ENCODE measurements at places on chromosomes 2 and 18.
A peak's percentile ranks its signal among the peaks of the same experiment; 100 is the strongest.

DNA sequence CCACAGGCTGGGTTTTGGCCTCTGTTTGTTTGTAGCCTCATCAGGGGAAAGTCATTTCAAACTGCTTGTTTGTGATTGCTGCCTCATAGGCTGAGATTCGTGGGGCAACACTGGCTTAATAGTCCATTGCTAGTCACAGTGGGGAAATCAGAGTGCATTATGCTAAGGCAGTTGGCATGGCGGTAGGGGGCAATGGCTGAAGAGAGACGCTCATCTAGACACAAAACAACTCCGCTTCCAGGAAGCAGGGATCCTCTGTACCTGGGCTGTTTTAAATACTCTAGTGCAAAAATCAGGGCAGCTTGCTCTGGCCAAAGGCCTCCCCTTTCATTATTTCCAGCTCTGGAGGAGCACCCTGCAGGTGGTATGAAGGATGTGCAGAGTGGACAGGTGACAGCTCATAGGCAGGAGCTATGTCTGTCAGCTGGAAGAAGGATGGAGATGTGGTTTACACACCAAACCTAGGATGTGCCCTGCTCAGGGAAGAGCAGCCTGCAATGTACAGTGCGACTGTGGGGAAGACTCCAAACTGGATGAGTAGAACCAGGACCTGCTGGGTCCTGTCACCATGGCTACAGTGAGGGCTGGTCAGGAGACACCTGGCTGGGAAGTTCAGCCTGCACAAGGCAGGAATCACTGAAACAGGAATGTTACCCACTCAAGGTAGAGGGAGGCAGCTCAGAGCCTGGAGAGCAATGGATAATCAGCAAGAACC, 234.3 kb downstream of the CLIP4 start:
- no peak for DNase-seq

- DNase-seq: no peak
These were observed 42.8 kb downstream of the STK25 start for GRCh38 chr2:241465543-241465942.

- no peak for DNase-seq
These were observed 119.2 kb upstream of the FHL2 start for GRCh38 chr2:105517814-105518705.

DNA sequence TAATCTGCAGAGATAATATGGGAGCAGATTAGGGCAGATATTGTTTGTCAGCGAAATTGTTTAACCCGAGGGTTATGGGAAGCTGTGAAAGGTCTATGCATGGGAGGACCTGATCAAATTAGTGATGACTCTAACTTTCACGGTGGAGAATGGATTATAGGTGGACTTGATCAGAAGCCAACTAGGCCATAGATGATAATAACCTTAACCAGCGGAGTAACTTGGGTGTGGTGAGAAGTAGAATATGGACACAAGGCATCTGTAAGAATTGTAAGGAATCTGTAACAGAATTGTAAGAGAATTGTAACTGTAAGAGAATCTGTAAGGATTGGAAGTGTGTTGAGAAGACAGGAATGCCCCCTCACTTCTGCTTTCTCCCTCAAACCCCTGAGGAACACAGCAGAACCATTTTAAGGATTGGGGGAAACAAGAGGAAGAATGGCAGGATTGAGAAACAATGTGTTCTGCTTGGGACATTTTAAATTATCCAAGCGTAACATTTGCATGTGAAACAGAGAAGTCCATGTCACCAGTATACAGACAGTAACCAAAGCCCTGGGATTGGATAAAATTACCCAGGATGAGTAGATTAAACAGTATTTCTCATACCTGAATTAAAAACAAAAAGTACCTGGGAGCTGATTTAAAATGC, 14.9 kb upstream of the SLC39A10 start:
- DNase-seq: no peak

- DNase-seq: peak; percentile 47
These were observed 5.4 kb downstream of the TGFBRAP1 start for GRCh38 chr2:105324101-105324500.

DNA sequence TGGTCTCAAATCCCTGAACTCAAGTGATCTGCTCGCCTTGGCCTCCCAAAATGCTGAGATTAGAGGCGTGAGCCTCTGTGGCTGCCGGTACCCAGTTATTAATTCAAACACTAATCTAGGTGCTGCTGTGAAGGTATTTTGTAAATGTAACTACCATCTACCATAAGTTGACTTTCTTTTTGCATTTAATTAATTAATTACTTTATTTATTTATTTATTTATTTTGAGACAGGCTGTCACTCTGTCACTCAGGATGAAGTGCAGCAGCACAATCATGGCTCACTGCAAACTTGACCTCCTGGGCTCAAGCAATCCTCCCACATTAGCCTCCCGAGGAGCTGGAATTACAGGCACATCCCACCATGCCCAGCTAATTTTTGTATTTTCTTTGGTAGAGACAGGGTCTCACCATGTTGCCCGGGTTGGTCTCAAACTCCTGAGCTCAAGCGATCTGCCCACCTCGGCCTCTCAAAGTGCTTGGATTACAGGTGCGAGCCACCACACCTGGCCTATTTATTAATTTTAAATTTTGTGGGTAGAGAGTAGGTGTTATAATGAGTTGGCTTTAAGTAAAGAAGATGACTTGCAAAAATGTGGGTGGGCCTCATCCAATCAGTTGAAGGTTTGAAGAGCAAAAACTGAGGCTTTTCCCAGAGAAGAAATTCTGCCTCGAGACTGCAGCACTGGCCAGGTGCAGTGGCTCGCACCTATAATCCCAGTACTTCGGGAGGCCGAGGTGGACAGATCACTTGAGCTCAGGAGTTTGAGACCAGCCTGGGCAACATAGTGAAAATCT, 17.3 kb upstream of the NMUR1 start:
- no peak for DNase-seq

DNA sequence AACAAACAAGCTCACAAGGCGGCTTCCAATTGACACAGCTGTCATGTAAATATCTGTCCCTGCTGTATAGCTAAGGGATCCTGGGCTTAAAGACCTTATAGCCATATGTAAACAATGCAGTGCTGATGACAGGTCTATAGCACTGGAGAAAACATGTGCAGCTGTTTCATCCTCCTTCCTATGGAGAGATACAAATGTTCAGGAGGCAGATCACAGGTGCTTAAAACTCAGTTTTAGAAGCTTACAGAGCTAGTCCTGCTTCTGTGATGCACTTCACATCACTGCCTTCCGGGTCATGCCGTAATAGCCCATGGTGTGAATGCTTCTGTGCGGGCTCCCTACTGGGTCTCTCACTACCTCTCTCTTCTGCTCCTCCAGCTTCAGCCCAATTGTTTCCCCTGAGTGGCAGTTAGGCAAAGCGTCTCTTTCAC, 262.4 kb upstream of the CHST9 start:
- DNase-seq: no peak

GRCh38 chr2:29296585-29296984, 181.4 kb downstream of the CLIP4 start:
- DNase-seq: no peak

DNA sequence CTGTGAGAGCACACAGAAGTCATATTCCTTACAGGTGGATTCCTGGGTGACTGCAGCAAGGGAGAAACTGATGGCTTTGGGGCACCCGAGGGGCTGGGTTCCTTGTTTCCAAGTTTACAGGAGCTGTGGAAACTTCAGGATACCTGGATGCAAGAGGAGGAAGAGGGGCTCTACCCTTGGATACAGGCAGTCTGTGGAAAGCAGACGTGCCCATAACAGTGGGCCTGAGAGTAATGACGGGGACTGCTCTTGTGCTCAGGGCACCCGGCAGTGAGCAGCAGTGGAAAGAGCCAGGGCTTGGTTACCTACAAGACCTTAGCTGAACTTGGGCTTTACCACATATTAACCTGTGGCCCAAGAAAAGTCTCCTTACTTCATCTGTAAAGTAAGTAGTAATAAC, 102.2 kb upstream of the TGFA start:
- DNase-seq: no peak

DNA sequence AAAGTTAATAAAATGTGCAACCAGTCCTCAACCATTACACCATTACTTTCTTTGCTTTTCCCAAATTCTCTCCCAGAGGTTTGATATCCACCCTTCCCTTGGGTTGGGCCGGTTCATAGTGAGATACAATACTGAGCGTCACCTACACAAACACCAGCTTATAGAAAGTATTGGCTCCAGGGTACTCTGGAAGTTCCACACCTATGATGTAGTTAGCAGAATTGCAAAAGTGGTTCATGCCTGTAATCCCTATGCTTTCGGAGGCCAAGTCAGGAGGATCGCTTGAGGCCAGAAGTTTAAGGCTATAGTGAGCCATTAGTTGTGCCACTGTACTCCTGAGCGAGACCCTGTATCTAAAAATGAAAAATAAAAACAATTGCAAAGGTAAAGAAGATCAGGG, 15.3 kb upstream of the MAP4K3 start:
- DNase-seq: no peak

DNA sequence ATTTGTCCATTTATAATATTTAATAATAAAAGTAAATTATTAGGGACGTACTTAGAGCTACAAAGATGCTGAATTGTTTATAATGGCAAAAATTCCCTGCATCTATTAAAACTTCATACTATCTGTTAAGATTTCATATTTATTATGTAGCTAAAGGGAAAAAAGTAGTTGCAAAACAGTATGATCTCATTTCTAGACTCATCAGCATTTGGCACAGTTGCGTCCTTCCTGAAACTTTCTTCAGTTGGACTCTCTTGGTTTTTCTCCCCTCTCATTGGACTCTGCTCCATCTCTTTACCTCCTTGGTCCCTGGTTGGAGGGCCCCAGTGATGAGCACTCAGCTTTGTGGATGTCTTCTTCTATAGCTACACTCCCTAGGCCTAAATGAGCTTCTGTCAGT, 99.6 kb downstream of the TMEM247 start:
- DNase-seq: no peak

- peak; percentile 81 for DNase-seq
These were observed 4.8 kb upstream of the CDC42EP3 start for GRCh38 chr2:37676274-37676673.

GRCh38 chr2:170054997-170055396, 123.0 kb upstream of the MYO3B start:
- no peak for DNase-seq

- no peak for DNase-seq
These were observed 385.7 kb downstream of the STK39 start for GRCh38 chr2:167861574-167862193.

DNA sequence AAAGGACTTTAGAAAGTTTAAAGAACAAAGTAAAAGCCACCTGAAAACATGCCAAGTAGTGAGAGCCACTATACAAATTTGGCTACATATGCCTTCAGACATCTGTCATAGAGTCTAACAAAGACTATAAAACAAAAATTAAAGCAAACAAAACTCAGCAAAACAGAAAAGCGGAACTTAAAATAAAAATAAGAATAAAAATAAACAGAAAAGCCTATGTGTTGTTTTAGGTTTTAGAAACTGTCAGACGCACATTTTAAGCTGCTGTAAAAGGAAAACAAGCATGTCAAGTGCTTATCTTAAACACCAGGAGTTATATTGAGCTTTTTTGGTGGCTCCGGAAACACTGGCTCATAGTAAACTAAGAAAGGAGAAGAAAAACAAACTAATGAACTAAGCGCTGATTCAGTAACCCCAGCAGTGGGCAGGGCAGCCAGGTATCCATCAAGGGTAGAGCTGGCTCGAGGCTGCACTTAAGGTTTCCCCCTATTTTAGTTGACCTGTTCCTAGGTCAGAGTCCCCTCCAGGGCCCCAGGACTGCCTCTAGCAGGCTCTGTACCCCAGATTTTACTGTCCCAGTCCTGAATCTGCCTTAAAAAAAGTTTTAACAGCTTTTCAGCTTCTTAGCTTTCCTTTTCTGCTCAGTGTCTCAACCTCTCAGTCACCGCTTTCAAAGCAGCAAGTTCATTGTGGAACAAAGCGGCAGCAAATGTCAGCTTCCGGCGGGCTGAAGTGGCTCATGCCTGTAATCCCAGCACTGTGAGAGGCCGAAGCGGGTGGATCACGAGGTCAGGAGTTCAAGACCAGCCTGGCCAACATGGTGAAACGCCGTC, 15.4 kb upstream of the RMC1 start:
- DNase-seq: peak; percentile 52

DNA sequence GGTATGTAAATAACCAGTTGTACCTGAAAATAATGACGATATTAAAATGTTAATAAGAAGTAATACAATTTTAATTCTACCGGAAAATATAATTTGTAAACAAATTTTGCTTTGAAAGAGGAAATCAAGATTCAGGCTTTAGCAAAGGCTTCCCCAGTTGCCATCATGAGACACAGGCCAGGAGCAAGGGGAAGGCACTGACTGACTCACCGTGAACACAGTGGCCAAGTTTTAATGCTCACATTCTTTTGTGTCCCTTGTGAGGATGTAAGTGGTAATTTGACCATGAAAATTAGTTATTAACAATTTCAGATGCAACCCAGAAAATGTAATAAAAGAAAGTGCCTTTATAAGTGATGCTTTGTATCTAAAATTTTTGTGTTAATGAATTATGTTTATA, 164.1 kb downstream of the GREB1L start:
- DNase-seq: peak; percentile 20

DNA sequence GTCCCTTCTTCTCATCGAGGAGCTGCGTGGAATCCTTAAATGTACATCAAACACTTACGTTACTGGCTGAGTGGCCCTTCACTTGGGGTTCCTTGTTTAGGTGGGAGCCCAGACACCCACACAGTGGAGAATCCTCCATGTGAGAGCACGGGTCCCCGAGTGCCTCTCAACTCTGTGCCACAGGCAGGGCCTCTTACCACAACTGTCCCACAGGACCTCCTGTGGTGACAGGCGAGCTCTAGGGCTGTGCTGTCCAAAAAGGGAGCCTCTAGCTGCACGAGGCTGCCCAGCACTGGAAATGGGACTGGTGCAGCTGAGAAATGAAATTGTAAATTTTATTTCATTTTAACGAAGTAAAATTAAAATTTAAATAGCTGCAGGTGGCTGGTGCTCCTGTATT, 145.7 kb downstream of the DYSF start:
- no peak for DNase-seq

- no peak for DNase-seq
These were observed 424.0 kb downstream of the DSC3 start for GRCh38 chr18:30618567-30618966.

GRCh38 chr2:45860136-45861121, 209.0 kb downstream of the PRKCE start:
- DNase-seq: no peak

DNA sequence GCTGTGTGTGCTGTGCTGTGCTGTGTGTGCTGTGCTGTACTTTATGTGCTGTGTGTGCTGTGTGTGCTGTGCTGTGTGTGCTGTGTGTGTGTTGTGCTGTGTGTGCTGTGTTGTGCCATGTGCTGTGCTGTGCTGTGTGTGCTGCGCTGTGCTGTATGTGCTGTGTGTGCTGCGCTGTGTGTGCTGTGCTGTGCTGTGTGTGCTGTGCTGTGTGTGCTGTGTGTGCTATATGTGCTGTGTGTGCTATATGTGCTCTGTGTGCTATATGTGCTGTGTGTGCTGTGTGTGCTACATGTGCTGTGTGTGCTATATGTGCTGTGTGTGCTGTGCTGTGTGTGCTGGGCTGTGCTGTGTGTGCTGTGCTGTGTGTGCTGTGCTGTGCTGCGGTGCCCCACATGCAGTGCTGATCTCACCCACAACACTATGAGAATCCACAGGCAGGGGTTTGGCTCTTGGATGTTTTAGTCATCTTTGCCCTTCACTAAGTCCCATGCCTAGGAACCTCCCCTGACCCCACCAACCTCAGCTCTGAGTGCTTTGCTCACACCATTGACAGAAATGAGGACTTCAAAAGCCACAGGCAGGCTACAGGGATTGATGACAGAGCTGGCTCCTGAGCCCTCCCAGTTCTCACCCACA, 30.5 kb upstream of the MAL start:
- DNase-seq: no peak

Measured in epithelial cell of esophagus (primary cell).